Large intestine (tissue), 12 donors: ENCODE measurements at places on chromosomes 5 and 9.

GRCh38 chr9:85115473-85115872 lies 445.9 kb downstream of the NTRK2 start:
- H3K27ac ChIP-seq: no peak overlapping the region
- no peak overlapping the region for H3K4me3 ChIP-seq
- H3K36me3 ChIP-seq: no peaks in the 10 kb centered on the region
- no peaks in the 10 kb centered on the region for H3K27me3 ChIP-seq
- DNase-seq: no peak

DNA sequence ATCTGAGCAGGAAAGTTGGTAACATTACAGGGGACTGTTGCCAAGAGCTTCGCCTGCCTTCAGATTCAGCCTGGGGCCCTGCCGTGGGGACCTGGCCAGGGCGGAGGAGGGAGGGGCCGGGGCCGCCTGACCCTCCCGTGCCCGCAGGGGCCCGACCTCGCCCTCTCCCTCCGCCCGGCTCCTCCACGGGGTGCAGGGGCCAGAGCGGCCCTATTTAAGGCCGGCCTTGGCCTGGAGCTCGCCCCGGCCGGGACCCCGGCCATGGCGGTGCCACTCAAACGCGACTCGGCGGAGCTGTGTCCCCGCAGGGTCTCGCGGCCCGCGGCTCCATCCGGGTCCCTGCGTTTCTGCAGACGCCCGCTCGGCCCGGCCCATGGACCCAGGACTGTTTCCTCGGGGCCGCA lies 757 bp downstream of the TMEM250 start:
- H3K27ac ChIP-seq: peak overlapping the region; percentile 96
- peak overlapping the region; percentile 70 for H3K4me3 ChIP-seq
- H3K36me3 ChIP-seq: peaks cover 25% of the 10 kb centered on the region

GRCh38 chr5:12623408-12623807 lies 719.2 kb upstream of the CTNND2 start:
- H3K27me3 ChIP-seq: no peaks in the 10 kb centered on the region
- H3K27ac ChIP-seq: no peak overlapping the region
- no peak for DNase-seq
- H3K36me3 ChIP-seq: no peaks in the 10 kb centered on the region
- no peaks in the 10 kb centered on the region for H3K4me1 ChIP-seq

GRCh38 chr5:93438124-93438523 lies 142.9 kb downstream of the NR2F1-AS1 start:
- H3K4me3 ChIP-seq: no peak overlapping the region
- H3K4me1 ChIP-seq: no peaks in the 10 kb centered on the region
- no peaks in the 10 kb centered on the region for H3K27me3 ChIP-seq
- no peak for DNase-seq
- no peaks in the 10 kb centered on the region for H3K36me3 ChIP-seq
- H3K27ac ChIP-seq: no peak overlapping the region

DNA sequence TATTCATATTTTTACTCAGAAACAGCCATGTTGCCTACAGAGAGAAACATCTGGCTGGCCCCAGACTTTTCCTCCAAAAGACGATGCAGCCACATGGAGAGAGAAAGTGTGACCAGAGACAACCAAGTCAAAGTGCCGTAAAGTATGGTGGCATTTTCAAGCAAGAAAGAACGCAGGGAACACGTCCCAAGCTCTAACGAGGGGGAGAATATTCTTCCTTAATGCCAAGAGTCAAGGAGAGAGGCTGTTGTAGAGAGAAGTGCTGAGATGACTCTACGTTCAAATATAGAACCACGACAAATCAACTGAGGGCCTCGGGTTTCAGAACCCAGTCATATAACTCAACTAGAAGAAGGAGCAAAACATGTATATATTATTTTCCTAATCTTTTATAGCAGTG lies 55.9 kb downstream of the FNBP1 start:
- no peak overlapping the region for H3K4me3 ChIP-seq
- peaks cover 2% of the 10 kb centered on the region for H3K36me3 ChIP-seq
- H3K27ac ChIP-seq: no peak overlapping the region
- no peak for DNase-seq

- peak overlapping the region; percentile 24 for H3K27ac ChIP-seq
- peaks cover 6% of the 10 kb centered on the region for H3K4me1 ChIP-seq
Observed at GRCh38 chr9:110919609-110920008, 118.7 kb downstream of the LPAR1 start.

DNA sequence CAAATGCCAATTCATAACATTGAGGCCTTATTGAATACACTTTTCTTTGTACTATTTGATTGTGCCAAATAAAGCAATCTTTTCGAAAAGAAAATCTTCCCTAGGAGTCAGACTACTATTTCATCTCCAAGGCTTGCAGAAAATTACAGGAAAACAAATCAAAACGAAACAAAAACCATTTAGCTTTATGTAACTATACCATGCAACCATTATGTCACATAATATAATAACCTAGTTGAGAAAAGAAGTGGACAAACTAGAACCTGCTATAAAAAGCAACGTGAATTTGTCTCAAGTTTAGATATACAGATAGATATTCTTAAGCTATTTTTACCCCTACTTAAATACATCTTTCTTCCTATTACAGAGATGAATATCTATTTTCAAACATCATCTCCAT lies 18.0 kb downstream of the HTR4 start:
- no peak for DNase-seq
- no peaks in the 10 kb centered on the region for H3K27me3 ChIP-seq
- no peaks in the 10 kb centered on the region for H3K36me3 ChIP-seq
- H3K4me1 ChIP-seq: peaks cover 14% of the 10 kb centered on the region
- H3K4me3 ChIP-seq: no peak overlapping the region

DNA sequence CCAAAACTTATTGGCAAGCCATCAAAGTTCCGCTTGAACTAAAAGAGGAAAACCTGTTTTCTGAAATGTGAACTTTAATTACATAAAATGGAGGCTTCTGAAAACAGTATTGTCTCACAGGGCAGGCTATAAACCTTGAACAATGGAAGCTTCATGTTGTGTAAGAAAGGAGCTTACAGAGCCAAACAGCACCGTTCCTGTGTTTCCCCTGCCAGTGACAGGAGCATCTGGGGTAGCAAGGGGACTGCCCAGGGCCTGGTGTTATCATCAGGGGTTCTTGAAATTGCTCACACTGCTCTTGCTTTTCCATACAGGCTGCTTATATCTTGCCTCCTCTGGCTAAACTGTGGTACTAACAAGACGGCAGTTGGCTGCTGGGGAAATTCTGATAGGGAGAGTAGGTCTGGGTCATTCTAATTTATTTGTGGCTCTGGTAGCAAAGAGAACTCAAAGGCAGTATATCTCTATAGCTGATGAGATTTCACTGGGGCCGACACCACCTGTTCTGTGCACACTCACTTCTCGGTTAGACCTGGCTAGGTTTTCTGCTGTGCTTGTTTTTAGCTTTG lies 40.4 kb downstream of the BASP1 start:
- no peak overlapping the region for H3K27ac ChIP-seq
- H3K36me3 ChIP-seq: no peaks in the 10 kb centered on the region
- no peak overlapping the region for H3K4me3 ChIP-seq
- no peaks in the 10 kb centered on the region for H3K4me1 ChIP-seq
- no peaks in the 10 kb centered on the region for H3K27me3 ChIP-seq

GRCh38 chr5:18888821-18889220 lies 1099.2 kb downstream of the CDH18 start:
- no peaks in the 10 kb centered on the region for H3K4me1 ChIP-seq
- H3K27me3 ChIP-seq: no peaks in the 10 kb centered on the region
- H3K36me3 ChIP-seq: no peaks in the 10 kb centered on the region
- no peak overlapping the region for H3K27ac ChIP-seq
- DNase-seq: no peak

GRCh38 chr5:100004969-100005368 lies 530.2 kb upstream of the FAM174A start:
- no peak overlapping the region for H3K4me3 ChIP-seq
- H3K27me3 ChIP-seq: no peaks in the 10 kb centered on the region
- H3K4me1 ChIP-seq: no peaks in the 10 kb centered on the region
- DNase-seq: no peak
- no peaks in the 10 kb centered on the region for H3K36me3 ChIP-seq
- H3K27ac ChIP-seq: no peak overlapping the region
